ENCODE measurements at places on chromosomes 4 and X.

GRCh38 chrX:135484641-135485289 lies 35.7 kb upstream of the INTS6L start:
- no peak for DNase-seq

DNA sequence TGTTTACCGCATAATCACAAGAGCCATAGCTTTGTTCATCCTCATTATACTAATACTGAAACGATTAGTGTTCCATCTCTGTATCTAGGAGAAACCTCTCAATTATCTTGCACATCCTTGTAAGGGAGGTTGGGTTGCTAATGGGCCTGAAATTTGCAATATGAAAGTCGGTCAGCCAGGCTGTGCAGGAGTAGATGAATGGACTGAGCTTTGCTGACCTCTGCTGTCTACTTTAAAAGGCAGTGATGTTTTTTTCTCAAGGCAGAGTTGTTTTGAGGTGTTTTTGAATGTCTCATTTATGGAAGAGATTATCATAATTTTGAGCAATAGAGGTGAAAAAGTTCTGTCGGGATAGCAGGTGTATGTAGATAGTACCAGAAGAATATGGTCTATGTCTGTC lies 47.9 kb upstream of the LINC00632 start:
- DNase-seq = peak; percentile 0

DNA sequence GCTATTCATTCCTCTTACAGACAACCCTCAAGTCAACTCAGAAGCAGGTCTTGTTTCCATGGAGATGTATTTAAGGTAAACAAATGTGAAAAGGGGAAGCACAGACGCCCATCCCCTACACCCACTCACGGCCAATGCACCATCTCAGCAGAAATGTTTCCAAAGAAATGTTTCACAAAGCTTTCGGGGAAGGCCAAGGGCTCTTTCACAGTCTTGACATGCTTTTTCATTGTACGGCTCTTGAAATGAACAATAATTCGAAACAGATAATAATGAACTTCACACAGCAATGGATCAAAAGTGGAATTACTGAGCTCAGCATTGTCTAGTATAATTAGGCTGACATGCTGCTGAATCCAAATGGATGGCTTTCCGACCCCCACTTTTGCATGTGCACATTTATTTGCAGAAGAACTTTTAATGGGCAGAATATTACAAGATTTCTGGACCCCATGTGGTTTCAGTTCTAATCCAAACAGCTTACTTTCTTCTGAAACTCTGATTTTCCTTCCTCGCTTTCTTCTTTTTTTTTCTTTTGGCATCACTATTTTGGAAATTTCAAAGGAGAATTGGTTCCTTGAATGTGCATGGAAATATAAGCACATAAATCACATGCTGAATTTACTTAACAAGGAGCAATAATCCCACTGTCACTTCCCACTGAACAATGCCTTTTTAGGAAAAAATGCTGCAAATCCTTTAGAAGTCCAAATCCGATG lies 160.9 kb downstream of the SMIM20 start:
- no peak for DNase-seq

DNA sequence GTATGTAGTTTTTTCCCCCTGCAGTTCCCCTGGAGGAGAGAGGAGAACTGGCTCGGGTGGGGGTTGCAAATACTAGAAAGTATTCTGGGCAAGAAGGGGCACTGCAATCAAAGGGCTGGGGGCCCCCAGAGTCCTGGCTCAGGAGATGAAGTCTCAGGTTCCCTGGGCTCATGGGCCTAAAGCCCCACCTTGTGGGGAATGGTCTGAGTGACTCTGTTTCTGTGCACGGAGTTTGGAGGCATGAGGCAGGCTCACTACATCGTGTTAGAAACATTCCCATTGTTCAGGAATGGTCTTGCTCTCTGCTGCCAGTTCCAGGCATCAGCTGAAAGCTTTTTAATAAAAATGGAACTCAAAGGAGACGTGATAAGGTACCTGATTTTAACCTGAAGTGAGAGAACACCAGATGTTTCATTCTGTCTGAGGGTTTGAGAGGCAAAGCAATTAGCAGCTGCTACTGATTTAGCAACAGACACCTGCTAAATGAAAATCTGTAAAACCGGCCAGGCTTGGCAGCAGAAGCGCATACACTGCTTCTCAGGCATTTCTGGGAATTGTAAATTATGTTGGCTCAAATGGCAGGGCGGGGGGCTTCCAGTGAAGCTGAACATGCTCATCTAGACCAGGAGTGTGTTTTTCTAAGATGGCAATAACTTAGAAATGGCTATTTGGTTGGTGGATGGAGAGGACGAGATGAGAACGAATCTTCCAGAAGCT lies 122.7 kb downstream of the TMEM164 start:
- no peak for DNase-seq

DNA sequence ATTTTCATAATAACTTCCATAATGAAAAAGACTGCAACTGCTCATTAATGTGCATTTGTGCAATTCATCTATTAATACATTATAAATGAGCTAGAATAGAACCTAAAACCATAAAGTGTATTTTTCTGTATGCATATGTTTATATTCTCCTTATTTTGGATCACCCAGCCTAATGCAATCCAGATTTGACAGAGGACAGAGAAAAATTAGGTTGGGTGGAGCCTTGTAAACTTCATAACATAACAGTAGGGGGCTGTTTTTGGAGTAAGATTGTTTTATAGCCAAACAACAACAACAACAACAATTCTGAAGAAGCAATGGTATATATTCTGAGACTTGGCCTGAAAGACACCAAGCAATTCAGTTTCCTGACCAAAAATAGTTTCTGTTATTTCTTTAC lies 615.3 kb upstream of the SLIT2 start:
- DNase-seq = no peak

DNA sequence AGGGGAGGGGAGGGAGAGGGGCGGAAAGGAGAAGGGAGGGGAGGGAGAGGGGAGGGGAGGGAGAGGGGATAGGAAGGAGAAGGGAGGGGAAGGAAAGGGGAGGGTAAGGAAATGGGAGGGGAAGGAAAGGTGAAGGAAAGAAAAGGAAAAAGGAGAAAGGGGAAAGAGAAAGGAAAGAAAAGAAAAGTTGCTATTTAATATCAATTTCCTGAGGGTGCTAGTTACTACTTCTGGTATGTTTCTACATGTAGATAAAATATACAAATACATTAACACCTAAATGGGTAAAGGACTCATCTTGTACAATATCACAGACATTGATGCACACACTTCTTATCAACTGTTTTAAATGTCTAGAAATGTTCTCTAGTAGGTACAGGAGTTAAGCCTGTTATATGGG lies 22.6 kb downstream of the ANXA5 start:
- no peak for DNase-seq

GRCh38 chr4:6989331-6989923 lies 53.7 kb upstream of the TADA2B start:
- DNase-seq = no peak

- no peak for DNase-seq
Observed at GRCh38 chr4:136337216-136337615, 1195.1 kb downstream of the PCDH18 start.

DNA sequence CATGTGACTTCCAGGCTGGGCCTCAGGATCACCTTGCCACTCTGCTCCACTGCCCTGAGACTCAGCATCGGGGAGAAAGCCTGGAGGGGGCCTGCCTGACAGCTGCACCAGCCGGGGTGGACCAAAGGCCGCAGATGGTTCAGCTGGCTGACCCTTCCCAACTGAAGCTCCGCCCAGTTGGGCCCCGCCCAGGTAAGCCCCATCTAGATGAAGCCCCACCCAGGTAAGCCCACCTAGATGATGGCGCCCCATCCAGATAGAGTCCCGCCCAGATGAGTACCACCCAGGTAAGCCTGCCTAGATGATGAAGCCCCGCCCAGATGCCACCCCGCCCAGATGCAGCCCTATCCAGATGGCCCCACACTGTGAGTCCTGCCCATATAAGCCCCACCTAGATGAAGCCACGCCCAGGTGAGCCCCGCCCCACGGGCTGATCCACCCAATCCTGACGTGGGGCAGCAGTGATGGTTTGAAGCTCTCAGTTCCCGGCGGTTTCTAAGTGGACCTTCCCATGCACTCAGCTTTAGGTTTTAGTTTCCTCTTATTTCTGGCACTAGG lies 10.0 kb downstream of the ZFYVE28 start:
- no peak for DNase-seq

GRCh38 chrX:48827654-48827968 lies 1.3 kb downstream of the ERAS start:
- DNase-seq = no peak

GRCh38 chrX:69185141-69185540 lies 19.9 kb upstream of the PJA1 start:
- no peak for DNase-seq

DNA sequence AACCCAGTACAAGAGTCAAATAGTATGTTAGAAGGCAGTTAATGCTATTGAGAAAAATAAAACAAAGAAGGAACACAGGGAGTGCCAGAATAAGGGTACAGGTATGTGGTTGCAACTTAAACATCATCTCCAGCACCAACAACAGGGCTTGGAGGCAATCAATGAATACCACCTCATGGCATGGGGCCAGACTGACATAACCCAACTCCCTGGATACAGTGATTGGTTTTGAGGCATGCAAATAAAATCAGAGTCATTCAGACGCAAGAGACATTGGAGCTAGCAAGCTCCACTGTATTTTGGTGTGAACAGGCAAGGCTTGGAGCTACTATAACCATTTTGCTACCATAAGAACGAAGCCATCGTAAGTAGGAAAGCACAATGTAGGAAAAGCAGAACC lies 56.7 kb downstream of the PPP3CA start:
- no peak for DNase-seq

- peak; percentile 11 for DNase-seq
Observed at GRCh38 chr4:105644257-105644656, 64.2 kb downstream of the INTS12 start.

DNA sequence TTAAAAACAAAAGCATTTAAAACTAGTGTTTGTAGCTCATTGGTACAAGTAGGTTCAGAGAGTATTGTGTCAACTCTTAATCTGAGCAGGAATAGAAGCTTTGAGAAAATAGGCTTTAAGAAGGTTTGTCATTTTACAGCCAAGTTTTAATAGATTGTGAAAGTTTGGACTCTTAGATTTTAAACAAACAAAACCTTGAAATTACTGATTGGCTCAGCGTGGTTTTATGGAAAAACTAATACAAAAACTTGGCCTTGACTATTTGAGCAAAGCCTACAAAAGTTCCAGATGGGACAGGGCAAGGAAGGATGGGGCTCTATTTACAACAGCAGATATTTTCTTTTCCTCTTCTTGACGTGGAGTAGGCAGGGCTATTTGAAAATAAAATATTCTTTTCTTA lies 16.5 kb downstream of the ZFX start:
- DNase-seq = no peak

DNA sequence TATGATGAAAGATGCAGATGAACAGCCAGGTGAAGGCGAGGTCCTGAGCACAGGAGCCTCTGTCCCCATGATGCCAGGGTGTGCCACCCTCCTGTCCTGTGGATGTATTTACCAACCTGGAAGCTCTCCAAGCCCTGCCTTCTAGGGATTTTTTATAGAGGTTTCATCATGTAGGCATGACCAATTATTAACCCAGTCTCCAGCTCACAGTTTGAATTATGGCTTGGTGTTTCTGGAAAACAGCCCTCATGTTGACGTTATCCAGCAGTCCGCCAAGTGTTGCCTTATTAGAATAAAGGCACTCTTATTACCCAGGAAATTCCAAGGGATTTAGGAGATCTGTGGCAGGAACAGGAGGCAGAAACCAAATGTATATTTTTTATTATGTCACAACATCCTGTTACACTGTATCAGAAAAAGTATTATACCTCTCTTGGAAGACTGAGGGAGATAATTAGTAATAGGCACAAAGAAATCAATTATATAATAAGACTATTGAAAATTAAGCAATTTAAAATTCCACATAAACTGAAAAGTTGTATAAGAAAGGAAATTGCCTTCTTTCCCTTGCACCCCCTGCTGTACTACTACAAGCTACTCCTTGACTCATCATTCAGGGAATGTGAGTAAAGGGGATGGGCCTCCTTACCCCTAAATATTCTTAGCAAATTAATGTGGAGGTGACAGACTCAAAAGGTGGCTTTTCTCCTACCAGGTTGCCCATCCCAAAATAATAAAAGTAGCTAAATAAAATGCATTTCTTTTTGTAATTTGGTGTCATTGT lies 129.6 kb downstream of the ZNF330 start:
- no peak for DNase-seq

GRCh38 chr4:16233569-16234177 lies 7.4 kb upstream of the TAPT1 start:
- no peak for DNase-seq

GRCh38 chrX:19007011-19007410 lies 23.1 kb upstream of the PHKA2 start:
- DNase-seq = no peak

DNA sequence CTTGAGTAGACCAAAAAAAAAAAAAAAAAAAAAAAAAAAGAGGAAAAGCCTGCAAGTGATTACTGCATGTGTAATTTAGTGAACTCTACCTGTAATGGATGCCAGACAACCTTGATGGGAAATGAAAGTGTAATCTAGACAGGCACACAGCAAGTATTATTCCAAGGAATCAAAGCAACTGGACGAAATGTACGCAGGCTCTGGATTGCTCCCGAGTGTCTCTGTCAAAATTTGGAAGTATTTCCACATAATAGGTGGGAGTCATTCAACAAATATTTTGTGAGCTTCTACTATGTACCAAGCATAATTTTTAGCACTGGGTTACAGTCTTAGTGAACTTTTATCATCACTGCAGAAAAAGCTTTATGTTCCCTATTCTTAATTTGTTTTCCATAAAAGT lies 64.2 kb downstream of the LIMCH1 start:
- DNase-seq = no peak

DNA sequence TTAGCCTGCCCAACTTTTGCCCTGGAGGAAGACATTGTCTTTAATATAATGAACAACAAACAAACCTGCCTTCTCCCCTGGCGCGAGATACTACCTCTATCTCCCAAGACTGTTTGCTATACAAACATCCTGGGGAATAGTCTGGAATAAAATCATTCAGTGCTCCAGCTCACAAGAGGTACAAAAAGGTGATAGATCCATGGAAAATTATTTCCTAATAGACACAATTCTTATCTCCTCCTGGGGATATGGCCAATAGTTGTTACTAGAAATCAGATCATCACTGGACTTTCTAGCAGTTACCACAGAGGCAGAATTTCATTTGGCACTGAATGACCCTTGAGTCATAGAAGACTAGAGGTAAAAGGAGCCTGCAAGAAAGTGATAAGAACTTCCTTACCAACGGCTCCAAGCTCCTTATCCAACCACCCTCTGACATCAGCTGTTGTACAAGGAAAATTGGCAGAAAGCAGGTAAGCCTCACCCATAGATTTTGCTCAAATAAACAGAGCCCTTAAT lies 38.1 kb downstream of the MID1 start:
- DNase-seq = no peak

- DNase-seq = no peak
Observed at GRCh38 chr4:62243895-62244294, 1043.8 kb downstream of the ADGRL3 start.

GRCh38 chrX:110315551-110315950 lies 2.3 kb downstream of the AMMECR1 start:
- no peak for DNase-seq

GRCh38 chr4:168304744-168305459 lies 13.7 kb downstream of the DDX60 start:
- no peak for DNase-seq
